ENCODE measurements at places on chromosomes 5 and 9.

- no peak for DNase-seq
Observed at GRCh38 chr5:98308231-98308630, 465.2 kb upstream of the RGMB start.

DNA sequence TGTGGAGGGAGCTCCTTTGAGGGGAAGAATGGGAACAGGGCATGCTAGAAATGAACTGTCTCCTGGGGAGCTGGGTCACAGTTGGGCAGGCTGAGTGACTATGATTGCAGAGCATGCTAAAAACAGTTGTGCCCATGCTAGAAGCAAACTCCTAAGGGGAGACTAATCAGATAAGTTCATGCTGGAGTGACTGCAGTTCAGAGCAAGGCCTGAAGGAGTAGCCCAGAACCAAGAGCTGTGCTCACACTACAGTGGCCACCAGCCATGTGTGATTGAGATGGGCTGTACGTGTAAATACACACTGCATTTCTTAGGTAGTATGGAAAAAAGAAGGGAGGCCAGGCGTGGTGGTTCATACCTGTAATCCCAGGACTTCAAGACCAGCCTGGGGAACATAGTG is 10.3 kb upstream of the AK1 start:
- DNase-seq: no peak

GRCh38 chr5:38202741-38203140 is 55.6 kb upstream of the EGFLAM start:
- no peak for DNase-seq

DNA sequence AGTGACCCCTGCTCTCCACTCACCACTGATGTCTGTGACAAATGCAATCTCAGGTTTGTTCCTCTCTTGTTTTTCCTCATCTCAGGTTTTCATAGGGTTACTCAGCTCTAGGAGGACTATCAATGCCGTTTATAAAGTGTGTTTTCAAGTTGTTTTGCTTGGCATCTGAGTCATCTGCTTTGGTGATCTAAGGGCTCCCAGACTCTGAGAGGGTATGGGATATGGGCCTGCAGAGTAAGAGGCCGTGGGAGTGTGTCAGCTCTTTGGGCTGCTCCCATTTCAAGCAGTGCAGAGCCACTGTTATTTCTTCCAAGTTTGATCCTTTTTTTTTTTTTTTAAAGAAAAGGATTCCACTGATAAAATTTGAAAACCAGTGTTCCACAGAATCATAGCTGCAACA is 46.3 kb downstream of the NNT start:
- no peak for DNase-seq

- DNase-seq: no peak
Observed at GRCh38 chr5:175747539-175748060, 89.7 kb downstream of the HRH2 start.

DNA sequence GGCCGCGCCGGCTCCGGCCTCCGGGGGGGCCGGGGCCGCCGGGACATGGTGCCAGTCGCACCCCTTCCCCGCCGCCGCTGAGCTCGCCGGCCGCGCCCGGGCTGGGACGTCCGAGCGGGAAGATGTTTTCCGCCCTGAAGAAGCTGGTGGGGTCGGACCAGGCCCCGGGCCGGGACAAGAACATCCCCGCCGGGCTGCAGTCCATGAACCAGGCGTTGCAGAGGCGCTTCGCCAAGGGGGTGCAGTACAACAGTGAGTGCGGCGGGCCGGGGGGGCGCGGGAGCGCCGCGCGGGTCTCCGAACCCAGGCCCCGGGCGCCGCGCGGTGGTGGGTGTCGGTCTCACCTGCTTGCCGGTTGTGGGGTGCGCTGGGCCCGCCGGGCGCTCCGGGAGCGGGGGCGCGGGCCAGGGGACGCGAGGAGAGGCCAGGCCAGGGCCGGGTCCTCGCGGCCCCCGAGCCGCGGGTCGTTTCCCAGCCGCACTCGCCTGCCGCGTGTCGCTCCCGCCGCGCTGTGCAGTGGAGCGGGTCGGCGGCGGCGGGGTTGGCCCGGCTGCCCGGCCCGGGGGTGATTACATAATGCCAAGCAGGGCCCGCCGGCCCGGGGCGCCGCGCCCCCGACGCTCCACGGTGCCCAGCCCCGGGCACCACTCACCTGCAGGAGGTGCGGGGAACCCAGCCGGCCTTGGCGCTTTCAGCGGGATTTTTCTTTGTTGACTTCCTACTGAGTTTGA is 492 bp downstream of the RABL6 start:
- peak; percentile 32 for DNase-seq

DNA sequence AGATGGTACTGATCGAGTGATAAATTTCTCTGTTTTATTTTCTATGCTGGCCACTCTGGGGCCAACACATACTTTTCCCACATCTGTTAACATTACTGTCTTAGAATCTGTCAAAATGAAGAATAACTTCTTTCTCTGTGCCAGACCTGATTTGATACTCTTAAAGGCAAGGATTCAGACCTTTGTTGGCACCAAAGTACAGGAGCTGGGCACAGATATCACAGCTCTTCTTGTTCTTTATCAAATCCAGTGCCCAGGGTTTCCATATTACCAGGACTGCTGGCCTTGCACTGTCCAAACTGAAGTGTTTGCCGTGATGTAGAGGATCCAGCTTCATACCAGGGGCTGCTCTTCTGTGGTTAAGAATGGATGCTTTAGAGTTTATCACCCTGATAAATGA is 20.9 kb downstream of the ZNF474 start:
- DNase-seq: no peak

DNA sequence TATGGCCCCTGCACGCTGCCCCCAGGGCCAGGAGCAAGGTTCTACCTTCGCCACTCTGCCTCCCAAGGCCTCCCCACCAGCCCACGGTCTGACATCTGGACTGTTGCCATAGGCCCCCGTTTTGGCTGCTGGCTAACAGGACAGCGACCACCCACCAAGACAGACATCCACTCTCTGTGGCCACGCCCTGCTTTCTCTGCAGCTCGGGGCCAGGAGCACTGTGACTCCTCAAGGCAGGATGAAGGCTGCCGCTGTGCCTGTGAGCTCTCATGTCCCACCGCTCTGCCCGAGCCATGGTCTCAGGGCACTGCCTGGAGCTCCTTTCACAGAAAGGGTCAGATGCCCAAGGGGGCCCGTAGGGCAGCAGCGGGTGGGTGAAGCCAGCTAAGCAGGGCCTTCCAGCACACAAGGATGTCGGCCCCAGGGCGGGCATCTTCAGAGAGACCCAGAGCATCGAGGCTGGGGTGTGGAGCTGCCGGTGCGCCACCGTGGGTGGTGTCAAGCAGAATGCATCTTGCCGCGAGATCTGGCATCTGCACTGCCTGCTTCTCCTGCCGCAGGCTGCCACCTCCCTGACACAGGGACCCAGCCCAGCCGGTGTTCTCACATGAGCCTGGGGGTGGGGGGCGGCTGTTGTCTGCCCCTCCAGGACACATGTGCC is 92.2 kb upstream of the ADAMTS2 start:
- no peak for DNase-seq

GRCh38 chr5:142046191-142046590 is 33.4 kb upstream of the GNPDA1 start:
- DNase-seq: no peak

Data from stimulated activated effector memory CD8-positive, alpha-beta T cell treated with anti-CD3 and anti-CD28 coated beads, Interleukin-12 subunit alpha, Interleukin-12 subunit beta, amount 100 ng/mL, for 72 hours (primary cell).